ENCODE measurements at places on chromosomes 2 and 18.
A peak's percentile ranks its signal among the peaks of the same experiment; 100 is the strongest.

GRCh38 chr2:32264422-32265105 lies at the start of gene NLRC4:
Gene NLRC4, minus strand, starts transcription at chr2:32264886. Its CDS starts 8,111 bp downstream, at chr2:32256775.
- DNase-seq, result no peak

DNA sequence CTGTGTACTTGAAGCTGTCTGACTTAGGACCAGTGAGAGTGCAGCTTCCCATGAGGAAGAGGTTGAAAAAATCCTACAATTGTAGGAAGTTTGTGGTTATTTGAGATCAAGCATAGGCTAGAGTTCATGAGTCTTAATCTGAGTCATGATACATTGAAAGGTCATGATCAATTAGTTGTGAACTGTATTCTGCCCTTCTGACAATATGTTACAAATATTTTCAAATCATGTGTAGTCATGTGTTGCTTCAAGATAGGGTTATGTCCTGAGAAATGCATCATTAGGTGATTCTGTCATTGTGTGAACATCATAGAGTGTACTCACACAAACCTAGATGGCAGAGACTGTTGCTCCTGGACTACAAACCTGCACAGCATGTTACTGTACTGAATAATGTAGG lies 68.4 kb upstream of the MFF start:
- DNase-seq, result no peak

- no peak for DNase-seq
These were observed 450.1 kb downstream of the SLC4A3 start for GRCh38 chr2:220077488-220077887.

DNA sequence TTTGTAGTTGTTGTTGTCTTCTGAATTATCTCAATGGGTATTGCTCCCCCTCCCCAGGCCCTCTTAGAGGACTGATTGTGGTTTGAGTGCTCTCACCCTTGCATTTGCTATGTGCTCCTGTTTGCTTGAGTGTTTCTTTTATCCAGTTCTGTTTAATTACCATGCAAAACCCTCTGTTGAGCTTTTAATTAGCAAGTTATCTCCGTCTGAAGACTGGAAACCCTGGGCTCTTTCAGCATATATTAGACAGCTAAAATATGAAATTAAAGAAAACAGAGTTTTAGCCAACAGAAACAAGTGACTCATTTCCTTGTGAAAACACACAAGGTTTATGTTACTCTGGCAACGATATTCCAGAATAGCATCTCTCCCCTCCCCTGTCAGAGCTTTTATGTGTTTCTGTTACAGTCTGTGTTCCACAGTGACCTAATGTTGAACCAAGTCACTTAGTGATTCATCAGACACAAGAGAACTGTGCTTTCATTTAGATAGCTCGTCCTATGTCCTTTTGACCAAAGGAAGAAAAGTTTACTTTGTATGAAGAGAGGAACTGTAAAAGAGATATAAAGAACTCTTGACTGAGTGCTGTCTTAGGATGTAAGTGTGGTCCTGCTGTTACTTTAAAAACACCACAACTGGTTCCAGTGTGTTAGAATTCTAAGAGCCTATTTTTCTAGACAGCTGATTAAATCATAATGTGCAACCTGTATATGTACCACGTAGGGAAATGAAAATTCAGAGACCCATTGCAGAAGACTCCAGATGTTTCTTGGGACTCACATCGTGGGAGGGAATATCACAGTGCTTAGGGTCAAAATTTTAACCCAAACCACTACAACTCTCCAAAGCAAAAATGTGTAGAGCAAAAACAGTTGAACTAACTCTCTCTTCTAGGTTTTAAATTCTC lies 172.8 kb upstream of the RBMS1 start:
- no peak for DNase-seq

DNA sequence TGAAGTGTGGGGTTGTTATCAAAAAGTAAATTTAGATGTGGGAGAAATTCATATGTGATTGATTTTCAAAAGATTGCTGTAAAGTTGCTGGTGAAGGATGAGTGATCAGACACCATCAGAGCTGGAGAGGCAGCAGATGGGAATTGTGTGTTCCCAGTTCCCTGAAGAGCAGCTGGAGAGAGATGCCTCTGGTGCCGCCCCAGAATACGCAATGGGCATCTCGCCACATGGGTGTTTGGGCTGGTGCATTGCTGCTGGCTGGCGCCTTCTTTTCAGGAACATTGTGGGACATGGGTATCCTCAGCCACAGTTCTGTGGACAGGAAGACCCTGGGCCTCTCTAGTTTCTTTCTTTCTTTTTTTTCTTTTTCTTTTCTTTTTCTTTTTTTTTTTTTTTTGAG lies 11.9 kb downstream of the ATG4B start:
- no peak for DNase-seq

DNA sequence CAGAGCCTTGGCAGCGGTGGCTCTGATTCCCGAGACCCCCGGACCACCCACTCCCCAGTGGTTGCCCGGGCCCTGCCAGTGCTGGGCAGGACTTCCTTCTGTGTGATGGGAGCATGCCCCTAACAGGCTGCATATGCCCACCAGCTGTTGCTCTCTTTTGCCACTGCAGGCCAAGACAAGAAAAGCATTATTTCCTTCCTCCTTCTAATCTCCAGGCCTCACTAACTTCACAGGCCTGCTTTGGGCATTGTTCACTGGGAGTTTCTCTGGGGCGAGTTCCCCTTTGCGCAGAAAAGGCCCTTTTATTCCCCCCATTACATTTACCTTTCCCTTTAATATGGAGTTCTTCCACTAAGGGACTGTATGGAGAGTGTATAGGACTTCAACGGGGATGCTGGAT lies 249.1 kb upstream of the SIX2 start:
- no peak for DNase-seq

DNA sequence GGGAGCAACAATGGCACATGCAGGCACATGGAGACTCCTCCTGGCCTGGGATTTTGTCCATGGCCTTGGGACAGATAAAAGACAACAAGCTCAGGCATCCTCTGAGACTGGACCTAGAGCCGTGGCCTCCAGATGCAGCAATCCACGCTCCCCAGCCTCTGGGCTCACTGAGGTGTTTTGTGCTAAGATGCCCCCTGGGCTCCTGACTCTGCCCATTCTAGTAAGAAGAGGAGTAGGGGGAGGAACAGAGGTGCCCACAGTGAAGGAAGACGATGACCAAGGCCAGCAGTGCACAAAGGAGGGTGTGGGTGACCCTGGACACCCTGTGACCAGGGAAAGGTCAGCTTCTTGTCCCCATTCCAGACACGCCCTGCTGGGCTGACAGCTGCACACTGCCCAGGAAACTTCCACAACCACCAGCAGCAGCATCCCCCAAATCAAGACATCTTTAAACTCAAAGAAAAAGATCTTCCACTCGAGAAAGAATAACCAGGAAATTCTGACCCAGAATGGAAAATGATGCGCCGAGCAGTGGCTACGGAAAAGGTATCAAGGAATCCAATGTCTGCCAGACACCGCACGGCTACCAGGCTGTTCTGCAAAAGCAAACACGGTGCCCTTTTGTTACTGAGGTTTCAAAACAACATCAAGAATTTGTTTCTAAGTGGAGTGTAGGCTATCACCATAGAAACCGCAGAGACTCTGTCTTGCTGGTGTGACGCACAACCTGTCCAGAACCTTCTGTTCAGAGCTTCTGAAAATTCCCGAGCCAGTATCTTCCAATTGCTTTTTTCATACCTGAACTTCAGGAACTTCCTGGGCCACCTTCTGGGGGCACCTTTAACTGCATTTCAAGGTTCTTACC lies 65.5 kb downstream of the ZNF516 start:
- DNase-seq, result no peak

DNA sequence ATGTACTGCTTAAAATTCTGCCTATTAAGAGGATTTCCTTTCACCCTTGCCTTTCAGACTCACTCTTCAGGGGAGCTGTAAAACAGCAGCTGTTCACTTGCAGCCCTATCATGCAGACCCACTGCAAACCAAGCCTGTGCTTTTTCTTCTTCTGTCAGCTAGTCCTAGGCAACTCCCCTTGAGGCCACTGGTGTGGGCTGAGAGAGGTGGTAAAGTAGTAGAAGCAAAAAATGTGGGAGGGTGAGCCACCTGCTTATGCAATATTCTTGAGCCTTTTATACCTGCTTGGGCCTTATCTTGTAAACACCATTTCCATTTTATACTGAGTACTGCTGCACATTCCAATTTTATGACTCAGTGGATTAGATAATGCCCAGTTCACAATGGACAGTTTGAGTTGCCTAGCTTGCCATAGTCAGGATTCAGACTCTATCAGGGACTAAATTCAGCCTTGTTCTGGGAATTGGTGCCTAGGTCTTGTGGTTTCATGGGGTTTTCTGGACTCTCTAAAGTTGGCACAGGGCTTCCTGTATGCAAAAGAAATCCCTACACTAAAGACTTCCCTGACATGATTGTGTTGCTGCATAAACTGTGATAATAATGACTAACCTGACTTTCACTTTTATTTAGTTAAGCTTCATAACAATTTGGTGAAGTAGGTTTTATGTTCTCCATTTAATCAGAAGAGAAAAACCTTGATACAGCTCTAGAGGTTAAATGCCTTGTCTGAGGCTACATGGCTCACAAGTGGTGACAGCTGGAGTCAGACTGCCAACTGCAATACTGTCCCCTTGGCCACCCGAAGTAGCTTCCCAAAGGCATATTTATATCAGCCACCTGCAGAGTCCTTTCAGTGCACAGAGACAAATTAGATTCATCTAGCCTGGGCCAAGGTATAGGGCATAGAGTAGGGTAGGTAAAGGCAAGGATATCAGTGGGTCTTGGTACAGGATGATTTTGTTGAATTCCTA lies 47.4 kb upstream of the KDM3A start:
- no peak for DNase-seq

DNA sequence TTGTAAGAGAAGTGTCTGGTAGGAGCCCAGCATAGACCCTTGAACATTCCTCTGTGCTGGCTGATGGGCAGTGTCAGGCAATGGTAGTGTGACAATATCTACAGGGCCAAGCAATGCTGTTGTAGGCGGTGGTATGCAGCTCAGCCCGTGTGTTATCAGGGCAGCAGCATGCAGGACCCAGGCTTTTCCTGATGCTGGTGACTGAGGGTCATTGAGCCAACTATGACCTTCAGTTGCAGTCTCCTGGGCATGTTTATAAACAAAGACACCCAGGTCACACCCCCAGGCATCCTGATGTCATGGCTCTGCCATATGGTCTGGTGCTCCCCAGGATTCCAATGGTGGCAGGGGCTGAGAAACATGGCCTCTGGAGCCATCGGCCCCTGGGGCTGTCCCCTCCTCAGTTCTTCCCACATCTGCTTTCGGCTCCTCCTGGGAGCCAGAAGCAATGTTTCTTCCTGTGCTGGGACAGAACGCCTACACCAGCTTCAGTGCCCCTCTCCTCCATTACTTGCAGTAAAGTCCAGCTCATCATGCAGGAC lies 518.0 kb upstream of the HS6ST1 start:
- DNase-seq, result no peak

GRCh38 chr2:86078774-86079545 lies 26.7 kb downstream of the POLR1A start:
- DNase-seq, result peak; percentile 46

All from hypothalamus (tissue), 51 donors.